ENCODE measurements at places on chromosomes 13 and 19.
A peak's percentile ranks its signal among the peaks of the same experiment; 100 is the strongest.

DNA sequence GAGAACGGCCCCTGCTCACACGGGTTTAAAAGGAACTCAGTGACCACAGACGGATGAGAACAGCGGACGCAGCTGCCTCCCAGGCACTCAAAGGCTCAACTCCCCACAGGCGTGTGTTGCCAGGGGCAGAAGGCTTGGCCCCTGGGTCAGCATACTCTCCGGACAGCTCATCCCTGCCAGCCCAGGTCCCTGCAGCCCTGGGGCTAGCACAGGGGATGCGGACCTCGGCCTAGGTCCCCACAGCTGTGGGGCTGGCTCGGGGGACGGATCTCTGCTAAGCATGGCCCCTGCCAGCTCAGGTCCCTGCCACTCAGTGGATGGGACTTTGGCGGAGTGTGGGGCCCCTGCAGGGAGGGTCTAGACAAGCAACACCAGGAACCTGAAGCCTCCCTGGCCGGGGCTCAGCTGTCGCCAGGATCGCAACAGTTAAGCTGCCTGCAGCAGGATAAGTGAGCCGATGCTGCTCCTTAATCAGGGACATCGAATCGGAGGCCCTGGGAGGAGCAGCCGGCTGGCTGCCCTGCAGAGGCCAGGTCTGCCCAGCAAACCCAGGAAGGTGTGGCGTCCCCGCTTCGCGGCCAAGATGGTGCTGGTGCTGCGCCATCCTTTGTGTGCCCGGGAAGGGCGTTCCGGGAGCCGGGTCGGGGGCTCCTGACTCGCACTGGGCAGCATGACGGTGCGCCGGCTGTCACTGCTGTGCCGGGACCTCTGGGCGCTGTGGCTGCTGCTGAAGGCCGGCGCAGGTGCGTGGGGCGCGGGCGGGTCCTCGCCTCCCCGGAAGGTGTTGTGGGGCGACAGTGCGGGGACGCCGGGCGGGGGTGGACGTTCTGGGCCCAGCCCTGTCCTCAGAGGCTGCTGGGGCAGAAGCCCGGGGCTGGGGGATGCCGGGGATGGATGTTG is 32.5 kb downstream of the MCF2L start:
- DNase-seq = peak; percentile 98

DNA sequence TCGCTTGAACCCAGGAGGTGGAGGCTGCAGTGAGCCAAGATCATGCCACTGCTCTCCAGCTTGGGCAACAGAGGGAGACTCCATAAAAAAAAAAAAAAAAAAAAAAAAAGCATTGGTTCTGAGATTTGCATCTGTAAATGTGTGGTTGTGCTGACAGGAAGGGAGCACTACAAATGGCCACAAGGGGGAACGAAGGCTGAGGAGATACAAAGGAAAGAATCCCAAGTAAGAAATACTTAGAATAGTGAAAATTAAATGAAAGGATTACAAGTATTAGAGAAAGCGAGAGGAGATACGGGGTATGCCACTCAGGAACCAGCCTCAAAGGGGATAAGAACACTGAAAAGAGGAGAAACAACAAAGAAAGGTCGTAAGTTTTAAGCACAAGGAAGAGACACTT is 284.9 kb downstream of the KLF12 start:
- no peak for DNase-seq

- no peak for DNase-seq
Measured at GRCh38 chr19:38942471-38943181, 11.9 kb downstream of the MRPS12 start.

DNA sequence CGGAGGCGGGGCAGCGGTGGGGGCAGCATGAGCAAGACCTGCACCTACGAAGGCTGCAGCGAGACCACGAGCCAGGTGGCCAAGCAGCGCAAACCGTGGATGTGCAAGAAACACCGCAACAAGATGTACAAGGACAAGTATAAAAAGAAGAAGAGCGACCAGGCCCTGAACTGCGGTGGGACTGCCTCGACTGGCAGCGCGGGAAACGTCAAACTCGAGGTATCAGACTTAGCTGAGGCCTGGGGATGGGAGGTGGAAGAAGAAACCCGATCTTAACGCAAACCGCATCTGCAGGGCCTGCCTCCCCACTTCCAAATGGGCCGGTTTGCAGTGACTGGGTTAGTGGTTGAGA is 693 bp downstream of the RFXAP start:
- DNase-seq = no peak

GRCh38 chr19:44176590-44176989 is 11.7 kb downstream of the ZNF226 start:
- no peak for DNase-seq

DNA sequence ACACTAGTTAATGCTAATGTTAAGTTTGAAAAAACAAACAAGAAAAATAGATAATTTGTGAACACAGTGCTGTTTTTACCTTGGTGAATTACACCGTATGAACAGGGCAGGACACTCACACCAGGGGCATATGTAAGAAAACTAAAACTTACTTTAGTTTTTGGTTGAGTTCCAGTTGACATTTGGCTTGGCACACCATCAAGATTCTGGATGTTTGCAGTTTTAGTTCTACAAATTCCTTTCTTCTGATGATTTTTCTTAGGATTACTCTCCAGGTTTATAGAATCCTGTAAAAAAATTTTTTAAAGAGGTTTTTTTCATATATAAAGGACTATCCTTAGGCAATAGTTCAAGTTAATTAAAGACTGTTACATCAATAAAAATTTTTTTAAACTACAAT is 238.5 kb upstream of the STARD13 start:
- no peak for DNase-seq

- no peak for DNase-seq
Measured at GRCh38 chr13:23695711-23696464, 125.7 kb downstream of the TNFRSF19 start.

- no peak for DNase-seq
Measured at GRCh38 chr19:867301-867793, 7.9 kb downstream of the CFD start.

DNA sequence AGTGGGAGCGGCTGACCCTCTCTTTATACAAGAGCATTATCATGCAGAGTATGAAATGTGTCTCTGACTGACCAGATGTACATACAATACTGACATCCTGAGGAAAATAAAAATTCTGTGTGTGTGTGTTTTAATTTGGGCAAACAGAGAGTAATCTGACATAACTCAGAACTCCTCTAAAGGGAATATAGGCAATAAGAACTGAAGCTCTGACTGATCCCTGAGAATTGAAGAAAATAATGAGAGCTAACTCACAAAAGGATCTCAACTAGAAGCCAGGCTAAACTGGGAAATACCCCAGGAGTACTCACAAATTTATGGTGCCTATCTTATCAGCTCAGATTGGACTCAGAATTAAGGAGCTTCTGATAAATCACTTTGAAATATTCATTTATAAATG is 539.9 kb downstream of the OLFM4 start:
- DNase-seq = no peak

Measured in NCI-H1105 (cell line).